AG09309 (cell line): ENCODE measurements at places on chromosomes 1 and 21.
A peak's percentile ranks its signal among the peaks of the same experiment; 100 is the strongest.

GRCh38 chr1:233707153-233707879 is 93.4 kb downstream of the KCNK1 start:
- DNase-seq, result no peak

- no peak for DNase-seq
Measured at GRCh38 chr1:180267211-180267561, 37.1 kb downstream of the LHX4 start.

GRCh38 chr1:61433646-61434045 is 291.3 kb downstream of the TM2D1 start:
- no peak for DNase-seq

DNA sequence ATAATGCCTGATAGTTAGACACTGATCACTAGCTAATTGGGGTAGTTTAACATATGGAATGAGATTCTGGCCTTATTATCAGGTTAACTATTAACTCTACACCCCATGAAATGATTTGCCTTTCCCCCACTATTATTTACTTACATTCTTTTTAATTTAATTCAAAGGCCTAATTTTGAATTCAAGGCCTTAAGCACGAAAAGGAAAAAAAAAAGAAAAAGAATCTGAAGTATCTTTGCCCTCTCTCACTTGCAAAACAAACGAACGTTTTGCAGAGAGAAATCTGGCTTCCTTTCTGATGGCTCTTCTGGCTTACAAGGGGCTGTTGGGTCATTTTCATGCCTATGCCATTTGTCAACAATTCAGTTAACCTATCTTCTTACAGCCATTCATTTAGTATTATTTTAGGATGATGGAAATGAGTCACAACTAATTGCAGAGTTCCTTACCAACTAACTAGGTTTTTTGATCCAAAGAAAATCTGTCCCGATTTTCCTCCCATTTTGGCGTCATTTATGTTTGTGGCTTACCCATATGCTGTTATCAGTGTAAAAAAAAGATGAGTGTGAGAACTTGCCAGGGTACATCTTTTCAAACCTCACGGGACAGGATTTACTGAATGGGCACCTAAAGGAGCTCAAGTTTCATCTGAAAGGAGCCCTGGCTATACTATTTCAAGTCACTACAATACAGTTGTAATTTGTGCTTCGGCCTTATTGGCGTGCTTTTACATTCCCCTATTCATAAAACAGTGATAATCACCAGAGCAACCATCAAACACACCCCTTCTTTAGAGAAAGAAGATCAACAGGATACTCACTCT is 1.9 kb upstream of the ERRFI1 start:
- DNase-seq, result peak; percentile 68

GRCh38 chr21:45259206-45259840 is 28.4 kb downstream of the POFUT2 start:
- DNase-seq, result no peak

- no peak for DNase-seq
Measured at GRCh38 chr1:63200676-63201075, 121.7 kb upstream of the FOXD3 start.

DNA sequence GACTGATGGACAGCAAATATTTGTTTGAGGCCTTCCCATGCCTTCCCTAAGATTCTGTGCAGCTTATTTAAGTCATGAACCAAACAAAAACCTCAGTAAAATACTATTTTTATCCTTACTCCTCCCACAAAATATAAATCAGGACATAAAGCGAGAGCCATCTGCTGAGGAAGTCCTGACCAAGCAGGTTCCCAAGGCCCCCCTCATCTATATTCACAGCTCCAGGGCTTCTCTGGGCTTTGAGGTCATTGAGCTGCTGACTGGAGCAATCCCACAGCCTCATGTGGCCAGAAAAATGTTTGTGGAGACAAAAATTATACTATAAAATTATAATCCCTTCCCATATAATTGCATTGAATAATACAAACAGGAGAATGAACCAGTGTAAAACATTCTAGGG is 846.2 kb downstream of the ADGRL2 start:
- DNase-seq, result no peak

GRCh38 chr1:77888081-77888780 is at the start of gene NEXN:
Gene NEXN, plus strand, starts transcription at chr1:77888624. Its CDS starts 27,483 bp downstream, at chr1:77916107.
- peak; percentile 44 for DNase-seq

DNA sequence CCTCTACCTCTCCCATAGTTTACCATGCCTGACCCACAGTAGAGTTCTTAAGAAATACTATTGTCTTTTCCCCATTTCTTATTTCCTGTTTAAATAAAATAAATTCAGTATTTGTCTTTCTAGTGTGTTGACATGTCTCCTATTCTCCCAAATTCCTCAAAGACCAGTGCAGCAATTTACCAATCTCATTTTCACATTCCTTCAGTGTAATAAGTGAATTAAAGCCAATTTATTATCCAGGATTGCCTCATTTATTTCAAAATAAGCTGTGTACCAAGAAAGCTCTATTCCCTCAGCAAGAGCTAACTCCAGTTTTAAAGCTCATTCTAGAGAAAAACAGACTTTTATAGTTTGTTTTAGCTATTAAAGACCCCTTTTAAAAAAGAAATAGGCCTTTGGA is 49.9 kb downstream of the DISC1 start:
- DNase-seq, result no peak
